ENCODE measurements at places on chromosomes 2 and 18. TPM values are rescaled to one million over a fixed set of nuclear protein-coding genes. Genes with fewer than 3 reads are reported as not detected.
A peak's percentile ranks its signal among the peaks of the same experiment; 100 is the strongest.

GRCh38 chr2:64400733-64401528, 53.0 kb upstream of the LGALSL start:
- peak overlapping the region; percentile 28 for H3K27ac ChIP-seq
- no peaks in the 10 kb centered on the region for H3K36me3 ChIP-seq
- H3K27me3 ChIP-seq: no peaks in the 10 kb centered on the region
- H3K4me1 ChIP-seq: peaks cover 47% of the 10 kb centered on the region

The RDH14 gene
- 22.4 TPM for total RNA-seq

- no peak overlapping the region for H3K27ac ChIP-seq
- no peaks in the 10 kb centered on the region for H3K36me3 ChIP-seq
- no peak for DNase-seq
- H3K4me1 ChIP-seq: peaks cover 13% of the 10 kb centered on the region
These were observed 16.8 kb downstream of the EVX2 start for GRCh38 chr2:176066645-176067588.

- no peaks in the 10 kb centered on the region for H3K4me1 ChIP-seq
- peaks cover 41% of the 10 kb centered on the region for H3K36me3 ChIP-seq
- no peak overlapping the region for H3K4me3 ChIP-seq
- H3K27ac ChIP-seq: no peak overlapping the region
- no peak for DNase-seq
These were observed 10.9 kb downstream of the NHEJ1 start for GRCh38 chr2:219149667-219150066.

The RGPD3 gene
- total RNA-seq: 0.12 TPM

DNA sequence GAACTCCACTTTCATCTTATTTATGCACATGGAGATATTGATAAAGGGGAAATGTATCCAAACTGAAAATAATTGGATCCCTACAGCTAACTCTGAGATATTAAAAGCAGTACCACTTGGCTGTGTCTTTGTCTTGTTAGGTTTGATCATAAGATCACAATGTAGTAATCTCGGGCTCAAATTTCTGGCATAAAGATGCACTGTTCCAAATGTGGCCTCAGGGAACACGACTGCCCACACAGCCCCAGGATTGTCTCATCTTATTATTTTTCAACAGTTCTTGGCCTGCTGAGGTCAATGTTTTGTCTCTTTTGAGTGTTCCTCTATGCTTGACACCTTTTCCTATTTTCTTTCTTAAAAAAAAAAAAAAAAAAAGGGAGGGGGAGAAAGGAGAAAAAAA, 114.1 kb downstream of the GBX2 start:
- H3K4me1 ChIP-seq: no peaks in the 10 kb centered on the region
- peaks cover 2% of the 10 kb centered on the region for H3K36me3 ChIP-seq
- H3K4me3 ChIP-seq: no peak overlapping the region
- DNase-seq: no peak
- no peaks in the 10 kb centered on the region for H3K27me3 ChIP-seq

The ALPI gene
- not detected for total RNA-seq

- H3K4me1 ChIP-seq: peaks cover 7% of the 10 kb centered on the region
- H3K36me3 ChIP-seq: no peaks in the 10 kb centered on the region
- no peak for DNase-seq
- peak overlapping the region; percentile 24 for H3K27ac ChIP-seq
- no peaks in the 10 kb centered on the region for H3K27me3 ChIP-seq
These were observed 84.0 kb downstream of the HDAC4 start for GRCh38 chr2:239316562-239317465.

The IL36RN gene
- not detected for total RNA-seq

The TIA1 gene
- 110 TPM for total RNA-seq

DNA sequence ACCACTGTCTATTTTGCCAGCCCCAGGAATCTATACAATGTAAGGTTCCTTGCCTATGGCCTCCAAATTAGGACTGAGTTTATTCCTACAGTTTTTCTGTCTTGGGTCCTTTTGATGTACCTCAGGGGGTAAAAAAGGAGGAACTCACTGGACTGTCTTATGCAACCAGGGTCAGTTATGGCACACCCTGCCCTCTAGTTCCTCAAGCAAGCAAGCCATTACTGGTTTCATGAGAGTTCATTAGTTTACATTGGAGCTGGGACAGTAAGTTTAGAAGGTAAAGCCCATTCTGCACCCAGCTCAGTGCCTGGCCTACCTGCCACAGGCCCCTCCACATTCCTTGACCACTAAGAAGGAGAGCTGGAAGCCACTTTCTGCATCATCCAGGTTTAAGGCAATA, 68.7 kb upstream of the WIPF1 start:
- H3K27ac ChIP-seq: peak overlapping the region; percentile 8
- no peak for DNase-seq
- no peak overlapping the region for H3K4me3 ChIP-seq
- no peaks in the 10 kb centered on the region for H3K27me3 ChIP-seq
- H3K4me1 ChIP-seq: peaks cover 32% of the 10 kb centered on the region

DNA sequence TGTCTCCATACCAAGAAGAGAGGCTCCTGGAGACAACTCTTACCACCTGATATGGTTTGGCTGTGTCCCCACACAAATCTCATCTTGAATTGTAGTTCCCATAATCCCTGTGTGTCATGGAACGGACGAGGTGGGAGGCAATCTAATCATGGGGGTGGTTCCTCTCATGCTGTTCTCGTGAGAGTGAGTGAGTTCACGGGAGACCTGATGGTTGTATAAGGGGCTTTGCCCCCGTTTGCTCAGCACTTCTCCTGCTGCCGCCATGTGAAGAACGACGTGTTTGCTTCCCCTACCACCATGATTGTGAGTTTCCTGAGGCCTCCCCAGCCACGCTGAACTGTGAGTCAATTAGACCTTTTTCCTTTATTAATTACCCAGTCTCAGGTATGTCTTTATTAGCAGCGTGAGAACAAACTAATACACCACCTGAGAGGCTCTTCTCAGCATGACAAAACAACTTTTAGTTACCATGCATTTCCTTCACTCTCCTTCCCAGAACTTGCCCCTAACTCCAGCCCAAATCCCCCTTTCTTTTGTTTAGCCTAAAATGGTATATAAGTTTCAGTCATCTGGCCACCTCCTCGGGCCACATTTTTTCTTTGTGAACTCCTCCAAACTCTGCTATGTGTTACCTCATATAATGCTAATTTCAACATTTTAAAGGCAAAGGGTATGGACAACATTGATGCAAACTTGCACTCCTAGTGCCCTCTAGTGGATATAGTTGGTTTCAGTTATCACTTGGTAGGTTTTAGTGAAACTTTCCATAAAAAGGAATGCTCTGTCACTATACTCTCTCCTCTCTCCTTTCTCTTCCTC, 58.6 kb upstream of the SLC25A52 start:
- no peak overlapping the region for H3K27ac ChIP-seq
- no peaks in the 10 kb centered on the region for H3K36me3 ChIP-seq
- no peaks in the 10 kb centered on the region for H3K27me3 ChIP-seq
- no peaks in the 10 kb centered on the region for H3K4me1 ChIP-seq

The LAMA3 gene
- 139 TPM for total RNA-seq

The HOXD8 gene
- total RNA-seq: 2.6 TPM

DNA sequence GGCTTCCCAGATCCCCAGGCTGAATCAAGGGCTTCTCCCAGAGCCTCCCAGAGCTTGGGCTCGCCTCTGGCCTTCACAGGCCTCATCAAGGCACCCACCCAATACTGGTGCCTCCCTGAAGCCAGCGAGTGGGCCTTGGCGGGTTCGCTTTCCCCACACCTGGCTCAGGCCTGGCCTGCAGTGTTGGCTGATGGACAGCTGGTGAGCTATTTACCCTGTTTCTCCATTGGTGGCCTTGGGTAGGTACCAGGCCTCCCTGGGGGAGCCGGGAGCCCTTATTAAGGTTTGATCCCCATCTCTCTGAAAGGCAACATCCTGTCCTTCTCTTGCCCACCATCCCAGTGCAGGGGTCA, 18.2 kb upstream of the DUSP2 start:
- no peak for DNase-seq
- H3K27ac ChIP-seq: no peak overlapping the region

- no peaks in the 10 kb centered on the region for H3K27me3 ChIP-seq
- DNase-seq: no peak
- no peak overlapping the region for H3K4me3 ChIP-seq
- H3K36me3 ChIP-seq: no peaks in the 10 kb centered on the region
These were observed 609.0 kb downstream of the DCC start for GRCh38 chr18:52948868-52949444.
